Memory B cell (primary cell): ENCODE measurements at places on chromosomes 4 and X.

- DNase-seq = no peak
Observed at GRCh38 chrX:109643687-109644086, 18.7 kb upstream of the KCNE5 start.

DNA sequence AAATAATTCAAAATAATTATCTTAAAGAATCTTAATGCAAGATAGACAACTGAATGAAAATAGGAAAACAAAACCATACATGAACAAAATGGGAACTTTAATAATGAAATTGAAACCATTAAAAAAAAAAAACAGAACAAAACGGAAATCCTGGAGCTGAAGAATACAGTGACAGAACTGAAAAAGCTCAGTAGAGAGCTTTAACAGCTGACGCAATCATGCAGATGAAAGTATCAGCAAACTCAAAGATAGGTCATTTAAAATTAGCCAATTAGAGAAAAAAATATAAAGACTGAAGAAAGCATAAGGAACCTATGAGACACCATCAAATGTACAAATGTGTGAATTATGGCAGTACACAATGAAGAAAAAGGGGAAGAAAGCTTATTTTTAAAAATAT, 18.8 kb downstream of the SLC25A31 start:
- no peak for DNase-seq

- DNase-seq = no peak
Observed at GRCh38 chrX:111831343-111831742, 44.6 kb upstream of the TRPC5OS start.

GRCh38 chr4:67988991-67989390, 25.7 kb upstream of the TMPRSS11A start:
- DNase-seq = no peak

- DNase-seq = no peak
Observed at GRCh38 chrX:120697053-120697452, 67.2 kb upstream of the C1GALT1C1 start.

DNA sequence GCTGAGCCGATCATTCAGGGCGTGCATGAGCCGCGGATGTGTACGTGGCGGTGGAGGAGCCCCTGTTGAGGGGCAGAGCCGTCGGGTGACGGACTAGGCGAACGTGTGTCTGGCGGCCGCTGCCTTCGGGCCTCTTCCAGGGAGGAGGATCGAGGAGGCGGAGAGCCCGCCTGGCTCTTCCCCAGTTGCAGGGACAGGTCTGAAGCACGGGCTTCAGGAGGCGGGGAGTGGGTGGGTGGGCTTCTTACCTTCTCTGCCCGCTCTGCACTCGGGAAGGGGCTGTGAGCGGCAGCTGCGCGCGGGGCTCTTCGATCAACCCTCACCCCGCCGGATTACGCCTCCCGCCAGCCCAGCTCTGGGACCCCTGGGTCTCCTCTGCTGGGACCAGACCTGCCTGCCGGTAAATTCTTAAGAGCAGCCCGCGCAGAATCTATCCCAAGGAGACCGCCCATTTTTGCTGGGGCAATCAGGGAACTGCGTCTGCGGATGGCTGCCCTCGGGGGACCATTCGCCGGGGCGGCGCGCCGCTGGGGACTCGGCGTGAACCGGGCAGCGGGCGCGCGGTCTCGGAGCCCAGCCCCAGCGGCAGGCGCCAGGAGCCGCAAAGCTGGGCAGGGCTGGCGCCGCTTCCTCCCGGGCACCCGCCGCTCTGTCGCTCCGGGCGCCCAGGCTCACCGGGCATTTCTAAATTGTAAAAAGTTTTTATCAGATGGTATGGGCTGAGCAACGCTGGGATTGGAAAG, 4.9 kb downstream of the PLAC8 start:
- DNase-seq = peak; percentile 32

GRCh38 chr4:117704721-117705120, 329.6 kb upstream of the NDST3 start:
- DNase-seq = no peak

GRCh38 chrX:56790778-56791177, 61.7 kb downstream of the NBDY start:
- no peak for DNase-seq

DNA sequence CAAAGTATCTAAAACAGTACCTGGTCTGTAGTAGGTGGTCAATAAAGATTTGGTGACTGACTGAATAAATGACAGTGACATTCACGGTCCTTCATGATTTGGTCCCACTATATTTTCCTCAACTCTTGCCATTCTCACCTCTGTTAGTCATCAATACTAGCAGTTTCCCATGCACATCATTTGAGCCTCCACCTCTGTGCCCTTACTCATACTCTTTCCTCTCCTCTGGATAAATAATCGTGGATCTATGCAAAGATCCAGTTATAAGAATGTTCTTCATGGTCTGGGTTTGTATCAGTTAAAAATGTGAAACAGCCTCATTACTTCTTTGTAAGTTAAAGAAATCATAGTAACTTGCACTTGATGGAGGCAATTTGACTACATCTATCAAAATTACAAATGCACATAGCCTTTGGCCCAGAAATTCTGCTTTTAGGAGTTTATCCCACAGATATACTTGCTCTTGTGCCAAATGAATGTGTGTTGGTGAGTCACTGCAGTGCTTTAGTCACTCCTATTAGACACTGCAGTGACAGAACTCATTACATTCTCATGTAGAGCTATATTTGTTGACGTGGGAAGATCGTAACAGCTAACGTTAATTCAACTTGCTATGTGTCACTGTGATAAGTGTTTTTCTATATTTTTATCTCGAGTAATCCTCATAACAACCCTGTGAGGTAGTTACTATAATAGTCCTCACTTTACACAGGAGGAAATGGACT, 121.9 kb upstream of the SMIM10 start:
- DNase-seq = no peak

- no peak for DNase-seq
Observed at GRCh38 chr4:162347156-162347841, 183.5 kb upstream of the FSTL5 start.

- DNase-seq = no peak
Observed at GRCh38 chrX:397575-397974, 10.9 kb upstream of the PPP2R3B start.

- DNase-seq = no peak
Observed at GRCh38 chr4:48429709-48430474, 53.3 kb upstream of the SLC10A4 start.

GRCh38 chr4:105472871-105473323, 965 bp downstream of the PPA2 start:
- DNase-seq = no peak

DNA sequence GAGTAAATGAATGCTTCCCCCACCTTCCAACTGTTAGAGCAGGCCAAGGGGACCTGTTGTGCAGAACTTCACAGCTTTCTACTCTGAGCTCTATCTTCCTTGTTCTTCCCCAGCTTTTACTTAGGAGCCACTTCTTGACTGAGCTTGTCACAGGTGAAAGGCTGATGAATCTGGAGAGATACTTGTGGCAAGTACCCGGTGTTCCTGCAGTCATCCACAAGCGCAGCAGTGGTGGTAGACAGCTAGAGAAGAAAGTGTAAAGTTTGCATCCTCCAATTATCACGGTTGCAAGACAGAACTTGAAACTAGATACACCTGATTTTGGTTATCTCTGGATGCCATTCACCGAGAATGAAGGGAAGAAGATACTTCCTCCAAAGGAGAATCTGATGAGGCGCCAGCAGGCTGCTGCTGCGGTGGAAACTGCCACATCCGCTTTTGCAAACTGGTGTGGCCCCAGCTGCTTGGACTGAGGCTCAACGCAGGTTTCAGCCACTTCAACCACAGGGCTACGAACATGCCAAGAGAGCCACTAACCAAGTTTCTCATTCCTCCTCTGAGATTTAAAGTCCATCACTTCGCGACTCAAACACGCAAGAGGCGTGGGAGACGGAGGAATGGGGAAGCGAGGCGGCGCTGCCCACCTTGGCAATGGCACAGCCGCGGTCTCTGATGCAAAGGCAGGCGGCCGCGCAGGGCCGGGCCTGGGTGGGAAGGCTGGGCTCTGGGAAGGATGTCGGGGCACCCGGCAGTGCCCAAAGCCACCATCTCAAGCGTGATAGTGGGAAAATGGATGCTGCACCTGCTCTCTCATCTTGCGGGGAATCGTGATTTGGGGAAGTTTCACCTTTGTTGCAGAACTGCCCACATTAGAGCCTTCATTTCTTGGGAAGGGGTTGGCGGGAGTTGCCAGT, 1.3 kb upstream of the FHIP1A start:
- peak; percentile 14 for DNase-seq

DNA sequence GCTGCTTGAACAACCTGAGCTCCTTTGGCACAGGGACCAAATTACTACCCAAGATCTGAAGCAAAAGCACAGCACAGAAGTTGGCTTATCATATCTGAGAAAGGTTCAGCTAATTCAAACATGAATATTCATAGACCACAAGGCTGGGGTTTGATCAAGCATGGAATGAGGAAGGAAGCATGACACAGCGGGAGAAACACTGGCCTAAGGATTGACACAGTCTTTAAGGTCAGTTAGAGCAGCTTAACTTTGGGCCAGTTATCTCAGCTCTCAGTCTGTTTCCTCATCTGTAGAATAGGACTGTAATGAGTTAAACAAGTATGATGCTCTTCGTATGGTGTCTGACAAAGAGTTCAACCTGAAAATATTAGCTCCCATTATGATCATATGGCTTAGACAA, 88.5 kb upstream of the CBR4 start:
- no peak for DNase-seq

DNA sequence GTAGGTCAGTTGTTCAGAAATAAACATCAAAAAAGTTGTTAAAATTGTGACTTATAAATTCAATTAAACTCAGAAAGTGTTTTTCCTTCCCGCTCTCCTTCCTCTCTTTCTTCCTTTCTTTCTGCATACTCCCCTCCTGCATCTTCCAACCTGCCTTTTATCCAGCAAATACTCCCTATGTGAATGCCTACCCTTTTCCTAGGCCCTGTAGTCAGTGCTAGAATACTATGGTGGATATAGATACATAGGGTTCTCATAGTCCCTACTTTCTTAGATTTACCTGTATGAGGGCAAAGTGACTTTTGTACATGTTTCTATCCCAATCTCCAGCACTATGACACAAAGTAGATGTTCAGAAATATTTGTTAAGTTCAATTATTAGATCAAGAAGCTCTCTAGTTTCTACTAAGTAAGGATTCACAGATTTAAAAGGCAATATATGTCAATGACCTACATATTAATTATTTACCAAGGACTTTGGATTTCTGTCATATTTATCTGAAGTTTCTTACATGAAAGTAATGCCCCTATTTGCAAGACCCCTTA, 732 bp downstream of the SULT1E1 start:
- DNase-seq = no peak

DNA sequence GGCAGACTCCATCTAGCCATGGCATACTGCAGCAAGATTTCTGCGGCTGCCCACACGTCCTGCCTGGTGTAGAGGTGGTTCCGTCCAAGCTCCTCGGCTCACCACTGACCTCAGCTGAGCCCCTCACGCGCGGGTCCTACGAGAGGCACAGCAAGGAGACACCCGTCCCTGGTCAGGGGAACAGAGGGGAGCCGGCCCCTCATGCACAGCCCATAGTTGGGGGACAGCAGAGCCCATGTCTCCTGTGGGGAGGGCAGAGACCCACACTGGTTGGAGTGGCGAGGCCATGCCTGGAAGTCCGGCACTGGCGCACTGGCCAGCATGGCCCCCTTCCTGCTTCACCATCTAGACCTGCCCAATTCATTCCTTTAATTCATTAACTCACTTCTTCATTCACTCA, 80.8 kb downstream of the HTRA3 start:
- DNase-seq = no peak

DNA sequence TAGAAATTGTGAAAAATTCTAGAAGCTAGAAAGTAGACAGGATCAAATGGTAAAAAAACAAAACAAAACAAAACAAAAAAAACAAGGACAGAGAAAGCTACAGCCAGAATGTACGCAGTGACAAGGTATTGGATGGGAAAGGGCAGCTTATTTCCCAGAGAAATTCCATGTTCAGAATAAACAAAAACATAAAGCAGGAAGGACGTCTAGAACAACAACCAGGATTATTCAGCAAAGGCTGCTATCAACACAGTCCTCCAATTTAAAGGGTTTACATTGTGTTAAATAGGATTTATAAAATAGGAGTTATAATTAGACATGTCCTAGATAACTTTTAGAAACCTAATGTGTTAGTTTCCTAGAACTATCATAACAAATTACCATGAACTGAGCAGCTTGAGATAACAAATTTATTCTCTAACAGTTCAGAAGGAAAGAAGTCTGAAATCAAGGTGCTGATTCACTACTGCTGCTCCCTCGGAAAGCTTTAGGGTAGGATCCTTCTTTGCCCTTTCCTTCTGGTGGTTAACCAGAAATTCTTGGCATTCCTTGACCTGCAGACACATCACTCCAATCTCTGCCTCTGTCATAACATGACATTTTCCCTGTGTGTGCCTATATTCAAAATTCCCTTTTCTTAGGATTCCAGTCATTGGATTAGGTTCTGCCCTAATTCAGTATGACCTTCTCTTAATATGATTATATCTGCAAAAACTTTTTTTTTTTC, 175.6 kb downstream of the SNCA start:
- no peak for DNase-seq
